Activated T-helper 17 cell treated with anti-CD3 and anti-CD28 coated beads, Interleukin-2, amount 50 U/mL, for 72 hours (primary cell): ENCODE measurements at places on chromosomes 2 and 18. TPM values are rescaled to one million over a fixed set of nuclear protein-coding genes. Genes with fewer than 3 reads are reported as not detected.

GRCh38 chr2:179297927-179298326, 33.3 kb upstream of the SESTD1 start:
- ATAC-seq = no peak

DNA sequence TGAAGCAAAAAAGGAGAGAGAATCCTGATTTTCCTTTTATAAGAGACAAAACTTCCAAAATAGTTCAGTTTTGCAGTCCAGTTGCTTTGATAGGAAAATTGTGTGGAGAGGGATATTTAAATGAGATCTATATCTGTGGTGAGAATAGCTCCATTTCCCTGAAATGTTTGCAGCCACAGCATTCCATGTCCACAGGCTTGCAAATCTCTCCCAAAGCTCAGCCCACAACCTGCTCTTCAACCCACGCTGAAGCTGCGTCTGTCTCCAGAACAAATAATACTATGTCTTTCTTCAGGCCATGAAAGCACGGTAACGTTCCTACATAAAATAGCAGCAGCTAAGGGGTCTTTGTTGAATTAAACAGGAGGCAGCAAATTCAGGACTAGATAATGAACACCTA, 31.8 kb downstream of the TMEM17 start:
- ATAC-seq = no peak

GRCh38 chr2:222797871-222798270, 63.0 kb upstream of the ACSL3 start:
- peak; percentile 98 for ATAC-seq

The NEU2 gene
- not detected for total RNA-seq

DNA sequence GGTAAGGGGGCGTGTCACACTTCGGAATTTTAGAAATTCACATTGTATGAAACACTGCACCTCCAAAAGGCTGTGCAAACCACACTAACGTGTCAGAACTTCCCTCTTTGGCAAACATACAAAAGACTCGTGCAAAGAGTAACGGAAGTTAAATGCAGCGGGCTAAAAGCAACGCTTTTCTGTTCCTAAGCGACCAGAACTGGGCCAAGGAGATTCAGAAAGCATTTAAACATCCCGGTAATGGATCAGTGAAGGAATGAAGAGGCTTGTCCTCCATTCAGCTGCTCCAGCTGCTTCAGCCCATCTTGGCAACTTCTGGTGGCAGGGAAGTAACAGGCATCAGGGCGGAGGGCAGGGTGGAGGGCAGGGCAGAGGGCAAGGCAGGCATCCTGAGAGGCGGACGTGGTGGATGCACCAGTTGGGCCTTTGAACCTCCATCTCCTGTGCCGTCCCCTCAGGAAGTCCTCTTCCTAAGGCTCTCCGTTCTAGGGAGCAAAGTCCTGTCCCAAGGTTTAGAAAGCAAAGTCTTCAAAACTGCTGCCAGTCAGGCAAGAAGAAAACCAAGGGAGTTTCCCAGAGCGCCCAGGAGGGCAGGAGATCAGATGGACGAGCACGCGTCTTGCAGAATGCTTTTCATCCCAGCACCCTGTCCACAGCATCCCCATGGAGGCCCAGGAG, 230.7 kb downstream of the ZNF516 start:
- ATAC-seq = no peak

GRCh38 chr2:7867867-7868266, 814.0 kb upstream of the ID2 start:
- ATAC-seq = no peak

The KYNU gene
- 0.05 TPM for total RNA-seq

DNA sequence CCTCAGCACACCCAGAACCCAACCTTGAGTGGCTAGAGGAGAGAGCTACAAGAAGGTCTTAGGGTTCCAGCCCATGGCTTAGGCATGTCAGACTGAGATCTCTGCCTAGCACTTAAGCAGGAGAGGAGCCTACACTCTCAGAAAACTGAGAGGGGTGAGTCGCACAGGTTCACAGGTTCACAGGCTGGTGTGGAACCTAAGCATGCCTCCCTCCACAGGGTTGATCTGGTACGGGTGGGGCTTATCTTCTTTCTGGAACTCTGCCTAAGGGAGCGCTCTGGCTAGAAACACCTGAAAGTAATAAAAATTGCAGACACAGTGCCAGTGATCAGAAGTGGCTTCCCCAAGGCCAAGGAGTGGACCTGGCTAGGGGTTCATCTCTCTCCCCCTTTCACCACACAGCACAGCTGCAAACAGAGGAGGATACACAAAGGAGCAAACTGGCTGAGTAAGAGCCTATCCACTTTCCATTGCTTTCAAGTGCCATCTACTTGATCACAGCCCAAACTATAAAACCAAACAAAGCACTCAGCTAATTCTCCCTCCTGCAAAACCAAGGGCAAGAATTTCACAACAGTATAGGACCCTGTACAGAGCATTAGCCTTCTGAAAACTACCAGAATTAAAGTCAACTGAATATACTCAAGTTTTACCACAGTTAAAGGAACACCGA, 481.9 kb upstream of the SETBP1 start:
- no peak for ATAC-seq

GRCh38 chr18:47248604-47249313, 2.7 kb downstream of the SKOR2 start:
- ATAC-seq = no peak
